ENCODE measurements at places on chromosomes 12 and 14. TPM values are rescaled to one million over a fixed set of nuclear protein-coding genes. Genes with fewer than 3 reads are reported as not detected.

Gene SLC38A4
- total RNA-seq, result not detected

Gene PPP1R36
- 0.25 TPM for total RNA-seq

Gene NKX2-1
- total RNA-seq, result not detected

Gene HHIPL1
- not detected for total RNA-seq

Gene POLE
- total RNA-seq, result 123 TPM

Gene AKAP3
- 2.7 TPM for total RNA-seq

Gene KIF26A
- total RNA-seq, result 0.94 TPM

- DNase-seq, result no peak
Observed at GRCh38 chr12:89412665-89413064, 60.4 kb upstream of the DUSP6 start.

- no peak for DNase-seq
Observed at GRCh38 chr14:101480022-101480746, 81.1 kb upstream of the DIO3 start.

DNA sequence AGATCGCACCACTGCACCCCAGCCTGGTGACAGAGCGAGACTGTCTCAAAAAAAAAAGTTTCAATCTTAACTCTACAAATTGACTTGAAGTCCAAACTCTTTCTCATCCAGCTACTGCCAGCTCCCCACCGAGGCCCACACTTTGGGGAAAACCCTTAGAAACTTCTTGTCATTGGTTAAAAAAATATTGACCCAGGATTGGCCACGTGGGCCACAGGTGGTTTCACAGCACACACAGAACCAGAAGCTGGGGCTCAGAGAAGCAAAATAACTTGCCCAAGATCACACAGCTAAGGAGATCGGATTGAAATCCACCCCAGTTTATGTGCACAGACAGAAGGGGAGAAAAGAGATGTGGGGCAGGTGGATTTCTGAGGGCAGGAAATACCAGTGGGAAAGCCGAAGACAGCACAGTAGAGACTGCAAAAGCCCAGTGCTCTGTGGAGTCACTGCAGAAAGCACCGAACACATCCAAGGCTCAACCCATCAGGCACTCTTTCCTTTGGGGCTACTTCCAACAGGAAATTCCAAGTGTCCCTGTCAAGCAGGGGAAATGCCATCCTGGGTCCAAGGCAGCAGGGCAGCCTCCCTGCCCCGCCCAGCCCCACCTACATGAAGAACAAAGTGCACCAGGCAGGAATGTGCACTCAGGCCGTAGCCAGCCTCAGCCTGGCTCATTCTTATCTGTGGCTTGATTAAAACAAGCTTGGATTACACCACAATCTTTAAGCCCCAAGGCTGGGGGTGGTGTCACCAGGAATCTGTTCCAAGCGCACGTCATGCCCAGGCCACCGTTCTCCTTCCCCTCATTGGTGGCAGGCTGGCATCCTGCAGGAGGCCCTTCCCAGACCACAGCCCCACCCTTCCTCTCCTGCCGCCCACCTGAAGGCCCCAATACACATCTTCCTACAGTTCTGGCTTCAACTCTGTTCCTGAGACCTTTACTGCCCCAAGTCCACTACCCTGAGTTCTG is 72.5 kb downstream of the ITPK1 start:
- DNase-seq, result no peak

GRCh38 chr14:96281486-96281885 is 25.5 kb downstream of the BDKRB1 start:
- no peak for DNase-seq

DNA sequence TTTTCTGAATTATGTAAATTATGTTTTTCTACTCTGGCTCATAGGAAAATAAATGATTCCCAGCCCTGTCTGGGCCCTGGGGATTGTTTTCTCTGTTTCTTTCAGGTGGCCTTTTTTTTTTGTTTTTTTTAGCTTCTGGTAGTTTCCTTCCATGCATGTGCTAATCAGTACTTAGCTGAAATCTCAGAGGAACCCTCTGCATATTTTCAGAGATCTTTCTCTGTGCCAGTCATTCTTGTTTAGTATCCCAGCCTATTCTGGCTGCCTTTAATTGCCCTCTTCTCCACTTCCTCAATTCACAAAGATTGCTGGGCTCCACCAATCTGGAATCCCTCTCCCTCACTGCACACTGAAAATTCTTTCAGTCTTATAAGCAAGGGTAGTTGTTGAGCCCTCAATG is 46.9 kb downstream of the CNOT2 start:
- no peak for DNase-seq

- no peak for DNase-seq
Observed at GRCh38 chr12:97260786-97261185, 201.8 kb upstream of the RMST start.

GRCh38 chr14:32003585-32003984 is 73.5 kb upstream of the ARHGAP5 start:
- DNase-seq, result no peak

DNA sequence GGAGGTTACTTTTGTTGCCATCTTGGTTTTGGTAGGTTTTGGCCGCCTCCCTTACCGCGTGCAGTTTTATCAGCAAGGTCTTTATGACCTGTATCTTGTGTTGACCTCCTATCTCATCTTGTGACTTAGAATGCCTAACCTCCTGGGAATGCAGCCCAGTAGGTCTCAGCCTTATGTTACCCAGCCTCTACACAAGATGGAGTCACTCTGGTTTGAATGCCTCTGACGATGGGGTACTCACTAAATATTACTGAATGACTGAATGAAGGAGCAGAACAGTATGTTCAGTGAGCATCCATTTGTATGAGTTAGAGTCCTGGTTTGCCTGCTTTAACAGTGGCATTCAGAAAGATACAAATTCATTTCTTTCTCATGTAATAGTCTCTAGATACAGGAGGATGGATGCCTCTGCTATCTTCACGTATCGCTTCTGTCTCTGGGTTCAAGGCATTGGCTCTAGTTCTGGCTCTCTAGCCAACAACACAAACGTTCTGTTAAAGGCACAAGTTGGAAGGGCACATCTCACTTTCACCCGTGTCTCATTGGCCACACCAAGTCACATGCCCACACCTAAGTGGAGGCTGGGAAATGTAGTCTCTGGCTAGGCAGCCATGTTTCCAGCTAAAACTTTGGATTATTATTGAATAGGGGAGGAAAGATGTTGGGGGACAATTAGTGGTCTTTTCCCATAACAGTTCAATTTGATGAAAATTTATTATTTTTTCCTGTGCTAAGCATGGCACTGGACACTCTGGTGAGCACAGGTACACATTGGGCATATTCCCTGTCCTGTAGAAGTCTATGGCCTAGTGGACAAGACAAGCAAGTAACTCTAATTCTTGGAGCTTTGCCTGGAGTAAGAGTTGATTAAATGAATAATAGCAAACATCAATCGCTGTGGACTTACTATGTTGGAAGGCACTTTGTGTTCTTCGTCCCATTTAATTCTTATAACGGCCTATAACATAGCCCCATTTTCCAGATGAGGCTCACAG is 75.2 kb upstream of the RPH3A start:
- DNase-seq, result no peak

GRCh38 chr12:91922139-91922538 is 223.5 kb downstream of the BTG1 start:
- DNase-seq, result no peak

GRCh38 chr12:105315726-105316125 is 14.8 kb upstream of the C12orf75 start:
- no peak for DNase-seq

- no peak for DNase-seq
Observed at GRCh38 chr12:97960741-97961608, 498.4 kb downstream of the RMST start.

- no peak for DNase-seq
Observed at GRCh38 chr12:105156260-105156659, 48.7 kb downstream of the WASHC4 start.

- no peak for DNase-seq
Observed at GRCh38 chr14:50826681-50827080, 4.3 kb downstream of the NIN start.

DNA sequence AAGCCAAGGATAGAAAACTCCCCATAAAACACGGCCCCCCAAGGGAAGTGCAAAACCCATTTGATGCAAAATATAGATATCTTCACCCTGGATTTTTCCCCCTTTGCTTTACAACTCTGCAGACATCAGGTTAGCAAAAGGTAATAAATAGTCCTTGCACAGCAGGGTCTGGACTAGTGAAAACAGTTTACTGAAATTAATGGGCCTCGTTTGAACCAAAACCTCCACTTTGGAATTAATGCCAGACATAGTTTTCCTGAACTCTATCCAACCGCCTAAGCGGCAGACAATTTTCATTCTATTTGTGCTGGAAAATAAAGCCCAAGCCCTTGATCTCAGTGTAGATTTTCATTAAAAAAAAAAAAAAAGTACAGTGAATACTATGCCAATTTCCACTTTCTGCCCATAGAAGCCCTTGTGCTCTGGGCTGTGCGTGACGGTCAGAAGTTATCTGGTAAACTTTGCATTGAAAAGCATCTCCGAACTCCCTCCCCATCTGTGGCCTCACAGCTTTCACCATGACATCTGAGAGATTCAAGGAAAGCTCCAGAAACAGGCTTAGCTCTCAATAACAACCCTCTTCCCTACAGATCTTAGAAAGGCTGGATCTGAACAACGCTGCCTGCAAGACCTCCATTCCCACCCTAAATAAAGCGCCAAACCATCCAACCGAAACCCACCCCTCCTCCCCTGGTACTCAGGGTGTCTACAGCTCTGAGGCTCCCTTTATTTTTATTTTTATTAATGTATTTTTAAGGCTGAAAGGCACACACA is 11.0 kb upstream of the IRF2BPL start:
- no peak for DNase-seq

GRCh38 chr14:41144370-41144769 is 462.3 kb upstream of the LRFN5 start:
- no peak for DNase-seq
